ENCODE measurements at places on chromosomes 3 and 15. TPM values are rescaled to one million over a fixed set of nuclear protein-coding genes. Genes with fewer than 3 reads are reported as not detected.
A peak's percentile ranks its signal among the peaks of the same experiment; 100 is the strongest.

GRCh38 chr3:190701096-190701532 is 161.4 kb downstream of the GMNC start:
- H3K4me1 ChIP-seq, result no peaks in the 10 kb centered on the region
- H3K36me3 ChIP-seq, result no peaks in the 10 kb centered on the region
- no peaks in the 10 kb centered on the region for H3K27me3 ChIP-seq
- no peak overlapping the region for H3K27ac ChIP-seq
- no peak overlapping the region for H3K4me3 ChIP-seq

DNA sequence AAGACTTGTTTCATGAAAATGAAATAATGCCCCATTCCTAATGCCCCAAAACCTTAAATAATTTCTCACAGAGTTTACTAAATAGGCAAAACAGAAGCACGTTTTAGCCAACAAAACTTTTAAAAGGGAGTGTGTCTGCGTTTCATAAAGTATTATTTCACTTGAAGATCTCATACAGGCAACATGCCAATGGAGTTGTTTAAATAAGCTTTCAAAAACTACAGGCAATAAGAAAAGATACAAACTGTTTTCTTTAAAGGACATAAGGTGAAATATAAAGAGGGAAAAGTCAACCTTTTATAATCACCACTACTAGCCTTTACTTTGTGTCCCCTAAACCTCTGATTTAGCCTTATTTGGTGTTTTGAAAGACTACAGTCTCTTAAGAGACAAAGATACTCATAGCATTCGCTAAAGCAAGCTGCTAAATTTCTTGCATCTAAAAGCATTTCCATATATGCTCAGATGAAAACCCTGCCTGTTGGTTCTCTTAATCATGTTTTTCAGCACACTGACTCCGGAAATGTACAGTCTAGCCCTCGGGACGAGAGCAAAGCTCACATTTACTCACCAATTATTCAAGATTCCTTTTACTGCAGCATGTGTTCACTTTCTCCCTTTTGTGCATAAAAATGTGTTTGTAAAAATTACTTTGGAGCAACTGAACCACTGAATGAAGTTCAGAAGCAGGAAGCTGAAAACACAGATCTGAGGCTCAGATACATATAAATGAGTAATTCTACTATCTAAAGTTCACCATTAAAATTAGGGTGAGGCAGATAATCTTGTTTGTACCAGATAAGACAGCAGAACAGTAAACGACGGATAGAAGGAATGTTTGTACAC is 119.0 kb downstream of the GOLIM4 start:
- H3K36me3 ChIP-seq, result no peaks in the 10 kb centered on the region
- DNase-seq, result no peak
- H3K4me1 ChIP-seq, result no peaks in the 10 kb centered on the region
- H3K4me3 ChIP-seq, result no peak overlapping the region

The C2CD4A gene
- not detected for total RNA-seq

- H3K27ac ChIP-seq, result peak overlapping the region; percentile 49
- H3K36me3 ChIP-seq, result no peaks in the 10 kb centered on the region
- no peaks in the 10 kb centered on the region for H3K27me3 ChIP-seq
- DNase-seq, result peak; percentile 29
Observed at GRCh38 chr15:58731756-58732535, 17.6 kb downstream of the ADAM10 start.

The PLA1A gene
- total RNA-seq, result 3.9 TPM

The DNAH12 gene
- 0.30 TPM for total RNA-seq

DNA sequence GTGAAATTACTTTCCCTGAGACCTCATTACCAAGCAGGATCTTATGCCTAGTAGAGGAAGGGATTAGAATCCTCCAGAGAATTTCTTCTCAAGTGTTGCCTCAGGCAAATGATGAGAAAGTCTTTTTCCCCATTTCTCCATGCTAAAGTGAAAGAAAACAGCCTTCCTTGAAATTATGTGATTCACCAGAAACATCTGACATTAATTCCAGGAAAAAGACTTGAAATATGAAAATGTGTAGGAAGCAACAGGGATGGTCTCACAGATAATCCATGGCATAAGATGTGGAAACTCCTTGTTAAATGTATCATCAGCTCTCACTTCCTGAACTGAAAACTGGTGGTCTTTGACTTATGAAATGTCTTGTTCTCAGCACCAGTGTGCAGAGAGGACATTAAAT is 17.9 kb upstream of the ABI3BP start:
- no peak for DNase-seq
- no peaks in the 10 kb centered on the region for H3K36me3 ChIP-seq
- H3K4me1 ChIP-seq, result no peaks in the 10 kb centered on the region
- H3K4me3 ChIP-seq, result no peak overlapping the region

DNA sequence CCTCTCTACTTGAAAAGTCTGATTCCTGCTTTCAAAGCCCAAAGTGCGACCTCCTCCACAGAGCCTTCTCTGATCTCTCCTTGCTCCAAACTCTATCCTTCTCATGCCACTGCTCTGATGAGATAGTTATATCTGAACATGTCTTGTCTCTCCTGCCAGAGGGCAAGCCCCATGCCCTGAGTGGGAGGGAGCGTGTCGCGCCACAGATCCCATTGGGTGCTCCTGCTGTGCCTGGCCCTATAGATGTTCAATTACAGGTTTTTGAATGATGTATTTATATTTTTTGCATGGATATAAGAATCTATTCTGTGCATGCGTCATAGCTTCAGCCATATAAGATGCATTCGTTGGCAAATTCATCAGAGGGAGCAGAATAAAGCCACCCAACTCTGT is 20.4 kb downstream of the CORO2B start:
- no peak for DNase-seq
- H3K36me3 ChIP-seq, result no peaks in the 10 kb centered on the region
- H3K4me3 ChIP-seq, result no peak overlapping the region
- peaks cover 52% of the 10 kb centered on the region for H3K4me1 ChIP-seq

- DNase-seq, result no peak
- H3K4me3 ChIP-seq, result no peak overlapping the region
- H3K27ac ChIP-seq, result no peak overlapping the region
- no peaks in the 10 kb centered on the region for H3K36me3 ChIP-seq
- H3K27me3 ChIP-seq, result no peaks in the 10 kb centered on the region
Observed at GRCh38 chr15:44028349-44028748, 166.7 kb downstream of the FRMD5 start.

DNA sequence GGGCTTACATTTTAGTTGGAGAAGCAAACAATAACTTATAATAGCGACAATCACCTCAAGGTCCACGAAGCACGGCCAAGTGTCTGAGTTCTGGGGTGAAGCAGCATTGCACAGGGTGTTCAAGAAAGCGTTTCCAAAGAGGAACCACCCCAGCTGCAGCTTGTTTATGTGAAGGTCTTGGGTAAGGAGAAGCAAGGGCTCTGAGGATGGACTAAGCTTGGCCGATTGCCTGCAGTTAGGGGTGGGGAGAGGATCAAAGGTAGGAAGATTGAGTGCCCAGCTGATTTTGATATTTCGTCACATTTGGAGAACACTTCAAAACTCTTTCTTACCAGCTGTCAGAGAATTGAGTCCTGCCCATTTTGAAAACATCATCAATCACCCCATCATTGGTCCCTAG is 321.6 kb upstream of the DNAJC19 start:
- no peaks in the 10 kb centered on the region for H3K36me3 ChIP-seq
- H3K4me3 ChIP-seq, result no peak overlapping the region
- no peak overlapping the region for H3K27ac ChIP-seq
- H3K27me3 ChIP-seq, result no peaks in the 10 kb centered on the region
- DNase-seq, result no peak

GRCh38 chr3:135991621-135992020 is 26.1 kb downstream of the PPP2R3A start:
- H3K4me1 ChIP-seq, result peaks cover 4% of the 10 kb centered on the region

The DPPA4 gene
- not detected for total RNA-seq
